Stimulated activated CD4-positive, alpha-beta T cell treated with anti-CD3 and anti-CD28 coated beads, Interleukin-4, amount 100 ng/mL, for 4 hours (primary cell): ENCODE measurements at places on chromosomes 12 and 14.
A peak's percentile ranks its signal among the peaks of the same experiment; 100 is the strongest.

DNA sequence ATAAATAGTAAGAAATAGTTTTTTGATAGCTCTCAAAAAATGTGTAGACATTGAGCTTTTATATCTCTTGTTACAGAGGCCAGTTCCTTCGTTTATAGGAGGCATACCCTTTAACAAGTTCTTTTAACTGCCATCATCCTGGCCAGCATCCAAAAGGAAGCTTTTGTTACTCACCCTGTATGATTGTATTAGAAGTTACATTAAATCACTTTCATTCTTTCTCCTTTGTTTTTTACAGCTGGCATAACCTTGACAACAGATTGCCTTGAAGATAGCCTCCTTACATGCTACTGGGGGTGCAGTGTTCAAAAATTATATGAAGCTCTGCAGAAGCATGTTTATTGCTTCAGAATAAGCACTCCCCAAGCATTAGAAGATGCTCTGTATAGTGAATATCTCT lies 20.1 kb downstream of the CGRRF1 start:
- DNase-seq = no peak

DNA sequence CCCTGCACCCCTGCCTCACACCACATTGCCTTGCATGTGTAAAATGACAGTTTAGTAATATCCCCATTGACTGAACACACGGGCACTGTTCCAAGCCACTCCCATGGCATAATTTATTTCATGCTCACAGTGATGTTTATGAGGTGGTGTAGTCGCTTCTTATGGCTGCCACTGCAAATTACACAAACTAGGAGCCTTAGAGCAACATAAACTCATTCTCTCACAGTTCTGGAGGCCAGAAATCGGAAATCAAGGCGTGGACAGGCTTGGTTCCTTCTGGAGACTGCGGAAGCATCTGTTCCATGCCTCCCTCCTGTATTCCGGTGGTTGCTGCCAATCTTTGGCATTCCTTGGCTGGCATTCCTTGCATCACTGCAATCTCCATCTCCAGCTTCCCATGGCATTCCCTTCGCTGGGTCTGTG lies 97.3 kb downstream of the RIN3 start:
- no peak for DNase-seq

DNA sequence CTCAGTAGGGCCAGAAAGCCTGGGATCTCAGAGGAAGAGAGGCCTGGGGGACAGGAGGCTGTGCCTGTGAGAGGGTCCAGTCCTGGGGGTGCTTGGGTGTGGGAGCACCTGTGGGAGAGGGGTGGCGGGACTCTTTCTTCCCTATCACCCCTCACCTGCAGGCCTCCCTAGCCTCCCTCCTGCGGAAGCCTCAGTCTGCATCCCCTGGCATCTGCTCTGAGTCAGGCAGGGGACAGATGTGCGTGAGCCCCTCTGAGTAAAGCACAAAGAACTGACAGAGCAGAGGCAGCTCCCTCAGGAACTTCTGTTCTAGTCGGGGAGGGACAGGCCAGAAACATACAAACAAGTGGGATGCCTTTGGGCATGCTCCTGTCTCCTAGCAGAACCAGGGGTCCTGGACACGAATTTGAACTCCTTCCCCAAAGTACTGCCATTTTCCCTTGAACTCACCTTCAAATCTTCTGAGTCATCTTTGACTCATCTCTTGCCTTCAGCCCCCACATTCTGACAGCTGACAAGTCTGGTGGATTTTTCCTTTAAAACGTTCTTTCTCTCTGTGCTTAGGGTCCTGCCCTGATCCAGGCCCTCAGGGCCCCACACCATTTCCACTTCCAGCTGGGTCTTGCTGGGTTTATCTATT lies 8.5 kb upstream of the HSP90AA1 start:
- no peak for DNase-seq

GRCh38 chr12:16002880-16003279 lies 91.7 kb downstream of the DERA start:
- DNase-seq = no peak

- no peak for DNase-seq
Measured at GRCh38 chr14:67133144-67133543, 56.1 kb upstream of the GARIN2 start.

- DNase-seq = no peak
Measured at GRCh38 chr14:31936115-31936514, 141.0 kb upstream of the ARHGAP5 start.

GRCh38 chr12:88366101-88366500 lies 214.2 kb downstream of the KITLG start:
- no peak for DNase-seq

GRCh38 chr12:11764837-11765236 lies 115.4 kb downstream of the ETV6 start:
- DNase-seq = no peak

GRCh38 chr14:39554576-39554975 lies 122.3 kb upstream of the FBXO33 start:
- no peak for DNase-seq

DNA sequence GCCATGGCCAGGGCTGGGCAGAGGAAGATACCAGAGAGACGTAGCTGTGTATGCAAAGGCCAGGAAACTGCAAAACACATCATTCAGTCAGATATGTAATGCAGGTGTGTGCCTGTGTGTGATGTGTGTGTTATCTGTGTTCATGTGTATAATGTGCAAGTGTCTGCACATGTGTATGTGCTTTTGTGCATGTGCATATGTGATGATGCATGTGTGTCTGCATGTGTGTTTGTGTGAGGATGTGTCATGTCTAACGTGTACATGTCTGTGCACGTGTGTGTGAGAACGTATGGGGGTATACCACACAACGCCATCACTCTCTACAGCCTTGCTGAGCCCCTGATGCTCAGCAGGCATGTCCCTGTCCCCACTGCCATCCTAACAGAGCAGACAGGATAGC lies 9.7 kb downstream of the DIO3 start:
- no peak for DNase-seq

DNA sequence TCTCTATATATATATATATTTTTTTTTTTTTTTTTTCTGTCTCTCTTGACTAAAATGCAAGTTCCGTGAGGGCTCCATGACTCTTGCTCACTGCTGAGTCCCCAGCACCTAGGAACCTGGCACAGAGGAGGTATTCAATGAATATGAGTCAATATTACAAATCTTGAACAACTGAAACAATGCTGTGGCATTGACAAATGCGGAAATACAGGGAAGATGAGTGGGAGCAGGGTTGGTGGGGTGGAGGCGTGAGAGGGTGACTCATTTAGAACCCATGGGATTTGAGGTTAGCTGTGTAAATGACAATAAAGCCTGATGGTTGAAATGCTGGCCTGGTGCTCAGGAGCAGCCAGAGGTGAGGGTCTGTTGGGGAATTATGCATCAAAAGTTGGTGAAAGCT lies 121.7 kb upstream of the FUT8 start:
- peak; percentile 36 for DNase-seq

DNA sequence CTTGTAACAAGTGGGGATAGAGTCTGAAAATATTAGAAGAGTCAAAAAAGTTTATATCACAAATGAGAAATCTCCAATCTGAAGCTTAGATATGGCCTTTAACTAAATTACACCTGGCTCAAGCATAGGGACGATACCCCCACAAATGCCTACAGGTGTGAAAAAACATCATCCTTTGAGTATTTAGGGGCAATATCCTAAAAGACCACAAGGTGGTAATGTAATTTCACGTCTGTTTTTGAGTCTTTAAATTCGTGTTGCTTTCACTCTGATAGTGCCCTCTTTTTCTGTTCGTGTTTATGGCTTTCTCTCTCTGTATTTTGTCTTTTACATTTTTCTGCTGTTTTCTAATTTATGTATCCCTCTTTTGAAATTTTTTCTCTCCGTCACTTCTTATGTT lies 84.3 kb downstream of the ETNK1 start:
- DNase-seq = no peak

- no peak for DNase-seq
Measured at GRCh38 chr12:53974084-53975063, at the start of gene HOTAIR. Gene HOTAIR (minus strand): TSS chr12:53974954.

GRCh38 chr12:18327036-18327435 lies 65.7 kb downstream of the PIK3C2G start:
- no peak for DNase-seq

DNA sequence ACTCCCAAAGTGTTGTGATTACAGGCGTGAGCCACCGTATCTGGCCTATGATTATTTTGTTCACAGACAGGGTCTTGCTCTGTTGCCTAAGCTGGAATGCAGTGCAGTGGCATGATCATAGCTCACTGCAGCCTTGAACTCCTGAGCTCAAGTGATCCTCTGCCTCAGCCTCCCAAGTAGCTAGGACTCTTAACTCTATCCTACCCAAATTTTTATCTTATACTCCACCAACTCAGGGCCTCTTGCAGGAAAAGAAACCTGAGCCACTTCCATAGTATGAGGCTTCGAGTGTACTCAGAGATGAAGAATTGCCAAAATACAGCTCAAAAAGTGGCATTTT lies 828 bp downstream of the MMAB start:
- no peak for DNase-seq

- DNase-seq = no peak
Measured at GRCh38 chr12:884746-885414, 64.6 kb downstream of the RAD52 start.

GRCh38 chr12:111361717-111362576 lies 6.9 kb downstream of the PHETA1 start:
- DNase-seq = no peak

- DNase-seq = no peak
Measured at GRCh38 chr12:127998988-127999387, 268.0 kb upstream of the TMEM132C start.

DNA sequence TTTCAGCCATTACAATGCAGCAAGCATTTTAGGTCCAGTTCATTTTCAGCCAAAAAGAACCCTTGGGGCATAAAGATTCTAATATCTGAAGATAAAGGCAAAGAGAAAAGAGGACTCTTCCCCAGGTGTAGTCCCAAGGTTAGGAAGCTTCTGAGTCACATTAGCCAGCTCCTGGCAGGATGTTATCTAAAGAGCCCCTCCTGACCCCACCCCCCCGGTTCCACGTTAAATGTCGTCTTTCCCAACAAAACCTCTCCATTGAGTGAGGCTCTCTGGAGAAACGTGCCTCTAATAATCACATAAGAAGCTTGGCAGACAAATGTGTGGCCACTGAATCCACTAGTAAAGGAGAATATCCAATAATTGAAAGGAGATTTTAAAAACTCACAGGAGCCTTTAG lies 267.7 kb downstream of the GALC start:
- DNase-seq = no peak
